ENCODE measurements at places on chromosomes 4 and X.

DNA sequence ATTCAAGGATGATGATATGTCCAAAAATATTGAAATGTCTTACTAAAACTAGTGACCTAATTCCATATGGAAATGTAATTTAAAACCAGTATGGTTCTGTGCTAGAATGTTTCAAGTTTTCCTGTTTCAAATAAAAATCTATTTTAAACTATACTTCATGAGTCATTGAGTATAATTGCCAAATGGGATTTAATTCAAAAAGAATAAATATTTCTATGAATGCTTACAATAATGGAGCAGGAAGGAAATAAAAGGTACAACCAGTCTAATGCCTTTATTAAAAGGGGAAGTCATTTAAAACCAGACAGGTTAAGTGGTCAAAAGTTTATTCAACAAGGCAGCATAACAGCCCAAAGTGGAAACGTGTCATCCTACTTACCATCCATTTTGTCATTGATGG is 2347.1 kb downstream of the PCDH7 start:
- DNase-seq = no peak

- DNase-seq = no peak
Observed at GRCh38 chr4:18582841-18583240, 561.3 kb upstream of the LCORL start.

GRCh38 chr4:139655116-139655515 is 10.5 kb upstream of the MGST2 start:
- no peak for DNase-seq

- DNase-seq = no peak
Observed at GRCh38 chr4:683982-684622, 4.8 kb downstream of the SLC49A3 start.

DNA sequence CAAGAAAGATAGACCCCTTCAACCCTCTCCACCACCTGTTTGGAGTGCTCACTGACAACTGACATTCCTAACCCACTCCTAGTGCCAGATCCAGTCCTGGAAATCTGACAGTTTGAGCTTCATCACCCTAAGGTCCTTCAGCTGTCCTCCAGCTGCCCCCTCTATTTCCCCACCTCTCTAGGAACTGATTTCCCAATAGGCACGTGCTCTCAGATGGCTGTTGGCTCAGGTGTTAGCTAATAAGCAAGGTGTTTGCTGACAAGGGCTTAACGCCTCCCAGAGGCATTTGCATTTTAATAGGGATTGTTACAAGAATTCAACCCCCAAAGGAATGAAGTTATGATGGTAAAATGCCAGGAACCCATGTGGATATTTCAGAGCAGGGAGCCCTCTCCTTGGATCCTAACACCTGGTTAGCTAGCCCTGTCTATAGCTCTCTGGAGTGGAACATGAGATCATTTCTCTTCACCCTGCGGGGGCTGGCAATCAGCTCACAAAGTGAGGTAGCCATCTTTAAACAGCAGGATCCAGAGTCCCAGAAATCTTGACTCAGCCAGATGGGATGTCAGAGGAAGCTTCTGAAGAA is 348.5 kb upstream of the SFRP2 start:
- no peak for DNase-seq

DNA sequence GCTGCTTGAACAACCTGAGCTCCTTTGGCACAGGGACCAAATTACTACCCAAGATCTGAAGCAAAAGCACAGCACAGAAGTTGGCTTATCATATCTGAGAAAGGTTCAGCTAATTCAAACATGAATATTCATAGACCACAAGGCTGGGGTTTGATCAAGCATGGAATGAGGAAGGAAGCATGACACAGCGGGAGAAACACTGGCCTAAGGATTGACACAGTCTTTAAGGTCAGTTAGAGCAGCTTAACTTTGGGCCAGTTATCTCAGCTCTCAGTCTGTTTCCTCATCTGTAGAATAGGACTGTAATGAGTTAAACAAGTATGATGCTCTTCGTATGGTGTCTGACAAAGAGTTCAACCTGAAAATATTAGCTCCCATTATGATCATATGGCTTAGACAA is 88.5 kb upstream of the CBR4 start:
- DNase-seq = no peak

All from activated effector memory CD4-positive, alpha-beta T cell treated with Interleukin-2 at 50 U/mL for 16 hours (primary cell).